NCI-H1105 (cell line): ENCODE measurements at places on chromosomes 1 and 21.

- DNase-seq: no peak
These were observed 15.6 kb upstream of the SLC45A1 start for GRCh38 chr1:8302081-8302956.

GRCh38 chr1:105137543-105138457, 1388.1 kb downstream of the AMY1C start:
- no peak for DNase-seq

- no peak for DNase-seq
These were observed 4.3 kb upstream of the GNAI3 start for GRCh38 chr1:109543988-109544735.

GRCh38 chr1:95203908-95204437, 30.0 kb upstream of the RWDD3 start:
- DNase-seq: no peak

- DNase-seq: no peak
These were observed 198.2 kb downstream of the ZNF326 start for GRCh38 chr1:90193116-90193515.

DNA sequence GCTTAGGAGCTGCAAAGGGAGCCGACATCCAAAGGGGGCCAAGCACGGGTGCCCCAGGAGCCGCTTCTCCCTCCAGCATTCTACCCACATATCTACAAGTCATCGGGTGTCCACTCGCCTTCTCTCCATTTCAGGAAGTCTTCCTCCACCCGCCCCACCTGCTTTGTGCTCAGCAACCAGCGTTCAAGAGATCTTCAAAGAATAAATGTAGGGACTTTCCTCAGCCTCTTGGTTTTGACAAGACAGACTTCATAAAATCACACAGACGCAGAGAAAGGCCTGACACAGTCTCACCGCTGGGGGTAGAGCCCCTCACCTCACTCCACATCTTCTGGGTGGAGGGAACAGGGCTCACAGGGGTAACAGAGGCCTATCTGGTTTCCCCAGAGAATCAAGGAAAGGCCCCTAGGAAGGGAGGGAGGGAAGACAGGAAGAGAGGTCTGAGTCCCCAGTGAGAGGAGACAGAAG, 49.5 kb downstream of the SSBP3 start:
- DNase-seq: no peak

GRCh38 chr1:108152782-108153222, 47.3 kb downstream of the SLC25A24 start:
- DNase-seq: no peak

- DNase-seq: no peak
These were observed 91.2 kb downstream of the JAK1 start for GRCh38 chr1:64875101-64875500.

DNA sequence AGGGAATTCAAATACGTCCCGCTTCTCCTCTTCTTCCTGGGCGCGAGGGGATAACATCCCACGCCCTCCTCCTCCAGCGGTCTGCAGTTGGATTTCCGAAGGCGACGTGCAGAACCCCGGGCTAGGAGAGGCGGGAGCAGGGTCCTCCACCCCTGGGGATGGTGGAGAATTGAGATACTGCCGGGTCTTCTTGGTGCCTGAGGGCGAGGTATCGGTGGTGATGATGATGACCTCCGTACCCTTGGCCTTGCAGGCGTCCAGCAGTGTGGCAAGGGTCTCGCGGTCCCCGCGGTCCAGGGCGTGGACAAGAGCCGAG, 3.2 kb upstream of the LIX1L start:
- no peak for DNase-seq

- DNase-seq: no peak
These were observed 28.6 kb downstream of the COL6A1 start for GRCh38 chr21:46009951-46010705.

DNA sequence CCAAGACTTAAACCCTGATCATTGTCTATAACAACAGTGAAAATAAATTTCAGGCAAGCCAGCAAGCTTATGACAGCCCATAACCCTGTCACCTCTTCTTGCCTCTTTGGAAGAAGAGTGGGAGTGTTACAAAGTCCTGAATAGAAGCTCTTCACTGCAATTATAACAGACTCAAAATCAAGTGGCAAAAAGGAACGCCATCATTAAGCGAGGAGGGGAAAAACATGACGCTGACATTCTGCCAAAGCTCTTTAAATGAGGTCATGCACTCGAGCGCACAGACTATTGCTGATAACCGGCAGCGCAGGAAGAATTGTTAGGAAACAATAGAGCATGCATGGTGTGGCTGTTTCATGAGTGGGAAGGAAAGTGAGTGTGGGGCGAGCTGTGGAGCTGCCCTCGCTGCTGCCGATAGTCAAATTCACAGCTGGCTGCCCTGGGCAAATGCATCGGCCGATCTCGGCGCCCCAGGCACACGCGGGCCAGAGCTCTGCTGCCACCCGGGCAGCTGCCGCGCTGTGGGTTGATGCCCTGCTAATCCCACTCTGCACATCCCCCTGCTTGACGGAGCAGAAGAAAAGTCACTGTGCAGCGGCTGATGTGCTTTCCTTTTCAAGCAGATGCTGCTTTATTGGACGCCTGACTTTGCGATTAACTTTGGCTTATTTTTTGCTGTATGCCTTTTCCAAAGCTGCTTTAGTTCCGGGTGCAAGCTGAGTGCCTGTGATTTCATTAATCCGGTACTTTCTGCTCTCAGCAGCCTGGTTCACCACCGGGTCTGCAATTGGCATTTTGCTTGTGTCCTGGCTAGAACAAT, 102.4 kb upstream of the ST6GALNAC5 start:
- DNase-seq: peak; percentile 92

GRCh38 chr1:165580931-165581871, 37.4 kb downstream of the LRRC52 start:
- no peak for DNase-seq

- DNase-seq: no peak
These were observed 3.2 kb downstream of the LRRC8C start for GRCh38 chr1:89635825-89636815.

DNA sequence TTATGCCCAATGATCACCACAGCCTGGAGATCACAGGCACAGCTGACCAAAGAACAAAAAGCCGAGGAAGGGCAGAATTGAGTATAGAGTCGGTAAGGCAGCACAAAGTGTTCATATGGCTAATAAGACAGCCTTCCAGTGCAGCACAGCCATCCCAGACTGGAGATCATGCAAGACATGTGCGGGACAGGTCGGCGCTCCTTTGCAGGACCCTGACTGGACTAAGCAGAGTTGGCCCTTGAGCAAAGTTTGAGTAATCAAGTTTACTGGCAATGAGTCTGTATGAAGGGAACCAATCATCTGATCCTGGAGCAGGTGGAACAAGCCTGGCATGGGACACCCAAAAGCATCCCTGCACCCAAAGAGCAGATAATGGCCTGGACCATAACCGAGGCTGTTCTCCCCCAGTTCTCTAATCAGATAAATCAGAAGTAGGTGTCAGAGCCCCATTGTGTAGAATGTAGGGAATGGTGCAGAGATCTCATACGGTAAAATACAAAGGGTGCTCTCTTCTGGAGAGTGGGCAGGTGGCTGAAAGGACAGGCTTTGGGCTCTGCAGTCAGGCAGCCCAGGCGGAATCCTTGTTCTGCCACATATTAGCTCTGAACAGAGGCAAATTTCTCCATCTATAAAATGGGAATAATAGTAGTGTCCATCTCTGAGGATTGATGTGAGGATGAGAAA, 10.7 kb upstream of the DNASE2B start:
- no peak for DNase-seq

GRCh38 chr1:20058531-20058930, 11.5 kb upstream of the PLA2G5 start:
- no peak for DNase-seq

DNA sequence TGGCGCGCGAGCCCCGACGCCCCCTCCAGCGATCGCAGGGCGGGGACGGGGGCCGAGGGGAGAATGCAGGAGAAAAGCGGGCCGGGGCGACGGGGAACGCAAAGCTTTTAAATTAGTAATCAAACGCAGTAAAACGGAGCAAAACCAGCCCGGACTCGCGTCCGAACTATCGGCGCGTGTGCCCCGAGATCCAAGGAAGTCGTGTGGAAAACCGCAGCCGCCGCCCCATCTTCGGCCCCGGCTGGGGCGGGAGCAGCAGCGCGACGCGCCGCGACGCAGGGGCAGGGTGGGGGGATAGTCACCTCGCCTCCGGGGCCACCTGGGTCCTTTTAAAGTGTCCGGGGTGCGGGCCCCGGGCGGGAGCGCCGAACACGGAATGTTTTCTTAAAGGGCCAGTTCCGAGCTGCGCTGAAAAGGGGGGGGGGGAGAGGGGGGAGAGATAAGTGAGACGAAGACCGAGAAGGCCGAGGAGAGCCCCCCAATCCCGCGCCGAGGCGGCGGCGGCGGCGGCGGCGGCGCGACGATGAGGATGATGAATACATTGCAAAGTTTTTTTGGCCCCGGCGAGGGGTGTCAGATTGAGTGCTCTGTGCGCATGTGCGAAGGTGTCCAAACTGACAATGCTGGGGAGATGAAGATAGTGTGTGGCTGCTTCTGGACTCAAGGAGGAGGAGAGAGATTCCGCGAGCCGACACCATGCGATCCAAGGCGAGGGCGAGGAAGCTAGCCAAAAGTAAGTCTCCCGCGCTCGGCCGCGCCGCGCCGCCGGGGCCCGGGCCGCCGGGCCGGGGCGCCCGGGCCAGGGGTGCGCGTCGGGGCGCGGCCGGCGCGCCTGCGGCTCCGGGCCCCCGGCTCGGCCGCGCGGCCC, at the start of gene PRDM16:
Gene PRDM16, plus strand, starts transcription at position 640 of the 868 bp plus-strand sequence. Its CDS starts 57 bp downstream, at position 697.
- DNase-seq: peak; percentile 22

DNA sequence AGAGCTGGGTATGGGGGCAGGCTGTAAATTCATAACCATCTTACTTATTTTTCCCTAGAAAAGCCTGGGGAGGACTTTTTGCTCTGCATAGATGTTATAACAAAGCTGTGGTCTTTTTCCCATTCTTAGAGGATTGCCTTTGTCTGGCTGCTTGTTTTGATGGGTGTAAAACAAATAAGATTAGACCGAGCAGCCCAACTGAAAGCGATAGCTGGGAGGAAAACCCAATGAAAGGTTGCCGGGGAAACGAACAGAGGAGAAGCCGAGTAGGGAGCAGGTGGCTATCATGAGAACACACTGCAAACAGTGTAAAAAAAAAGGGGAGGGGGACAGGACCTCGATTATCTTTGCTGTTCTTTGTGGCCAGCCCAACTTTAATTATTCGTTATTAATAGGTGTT, 1.9 kb downstream of the ELAVL4 start:
- DNase-seq: peak; percentile 95

GRCh38 chr1:93988634-93989350, 79.6 kb upstream of the GCLM start:
- no peak for DNase-seq

GRCh38 chr21:32257962-32258785, 20.7 kb downstream of the MIS18A start:
- DNase-seq: peak; percentile 71

DNA sequence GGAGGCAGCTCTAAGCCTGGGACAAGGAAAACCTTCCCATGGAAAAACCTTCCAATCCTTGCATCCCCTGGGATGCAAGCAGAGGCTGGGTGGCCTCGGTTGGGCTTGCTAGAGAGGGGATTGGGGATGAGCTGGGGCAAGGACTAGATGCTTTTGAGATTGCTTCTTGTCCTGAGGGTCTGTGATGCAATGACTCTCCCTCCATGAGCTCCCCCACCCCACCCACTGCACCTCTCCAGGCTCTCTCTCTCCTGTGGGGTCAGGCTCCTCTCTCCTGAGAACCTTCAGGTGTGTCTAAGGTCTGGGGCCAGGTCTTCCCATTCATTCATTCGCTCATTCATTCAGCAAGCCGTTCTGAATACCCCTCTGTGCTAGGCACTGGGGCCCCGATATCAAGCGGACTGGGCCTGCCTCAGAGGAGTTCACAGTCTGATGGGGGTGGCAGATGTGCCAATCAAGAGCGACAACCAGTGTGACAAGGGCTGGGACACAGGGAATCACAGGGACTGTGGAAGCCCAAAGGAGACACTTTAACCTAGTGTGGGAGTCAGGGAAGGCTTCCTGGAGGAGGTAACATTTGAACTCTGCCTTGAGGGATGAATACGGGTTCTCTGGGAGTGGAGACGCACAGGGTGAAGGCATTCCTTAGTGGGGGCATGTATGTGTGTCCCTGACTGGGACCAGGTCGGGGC, 6.5 kb downstream of the LDLRAD1 start:
- no peak for DNase-seq

- no peak for DNase-seq
These were observed 56.2 kb downstream of the STUM start for GRCh38 chr1:226604560-226605317.

DNA sequence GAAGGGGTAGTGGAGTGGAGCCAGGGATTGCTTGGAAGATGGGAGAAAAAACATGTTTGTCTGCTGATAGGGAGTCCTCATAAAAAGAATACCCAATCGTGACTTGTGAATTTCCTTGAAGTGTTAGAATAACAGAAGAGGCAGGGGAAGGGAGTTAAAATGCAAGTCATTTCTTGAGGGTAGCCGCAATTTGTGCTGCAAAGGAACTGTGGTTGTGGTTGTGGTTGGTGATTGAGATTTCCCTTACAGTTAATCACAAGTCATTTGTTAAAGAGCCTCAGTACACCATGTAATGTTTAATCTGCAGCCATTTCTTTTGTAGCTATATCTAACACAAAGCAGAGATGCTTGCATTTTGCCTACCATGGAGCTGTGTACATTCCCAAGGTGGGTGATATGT, 38.5 kb upstream of the EGLN1 start:
- no peak for DNase-seq

DNA sequence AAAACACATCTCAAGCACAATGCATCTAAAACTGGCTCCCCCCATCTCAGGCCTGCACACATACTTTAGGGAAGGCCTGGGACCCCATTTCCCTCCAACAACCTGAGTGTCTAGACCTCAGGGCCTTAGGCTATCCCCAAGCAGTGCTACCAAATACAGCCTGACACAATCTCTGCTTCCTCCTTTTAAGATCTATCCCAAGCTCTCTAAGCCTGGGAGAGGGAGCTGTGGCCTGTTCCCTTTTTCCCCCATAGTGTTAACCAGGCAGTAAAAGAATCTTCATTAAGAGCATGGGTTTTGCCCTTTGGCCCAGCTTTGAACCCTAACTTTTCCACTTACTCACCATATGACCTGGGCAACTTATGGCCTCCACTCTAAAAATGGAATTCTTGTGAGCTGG, 10.8 kb upstream of the COL8A2 start:
- DNase-seq: no peak

DNA sequence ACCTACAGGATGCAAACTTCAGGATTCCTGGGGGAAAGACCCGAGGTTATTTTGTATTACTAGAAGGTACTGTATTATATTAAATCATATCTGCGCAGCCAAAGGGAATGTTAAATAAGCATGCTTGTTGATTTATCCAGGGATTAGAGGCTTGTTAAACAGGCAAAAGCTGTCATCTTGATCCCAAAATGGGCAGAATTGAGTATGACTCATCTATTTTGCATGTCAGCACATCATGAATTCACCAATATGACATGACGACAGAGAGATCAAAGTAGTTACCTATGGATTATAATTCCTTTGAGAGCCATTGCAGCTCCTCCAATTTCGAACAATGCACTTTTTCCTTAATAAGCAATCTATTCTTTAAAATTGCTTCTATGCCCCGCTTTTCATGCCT, 66.1 kb downstream of the TBX15 start:
- DNase-seq: no peak

GRCh38 chr1:175462301-175463017, 269.9 kb upstream of the KIAA0040 start:
- DNase-seq: no peak
